Lung (tissue), 17 donors: ENCODE measurements at places on chromosomes 2 and 18. TPM values are rescaled to one million over a fixed set of nuclear protein-coding genes. Genes with fewer than 3 reads are reported as not detected.

CYRIA gene
- polyA plus RNA-seq, result 15.3 TPM

TCF7L1 gene
- polyA plus RNA-seq, result 12.3 TPM

SNTG2 gene
- 0.31 TPM for polyA plus RNA-seq

GRCh38 chr2:67667054-67667908 is 270.1 kb downstream of the ETAA1 start:
- H3K27me3 ChIP-seq, result no peaks in the 10 kb centered on the region
- no peaks in the 10 kb centered on the region for H3K36me3 ChIP-seq
- DNase-seq, result peak; percentile 9

IL36B gene
- polyA plus RNA-seq, result 0.05 TPM

ZAP70 gene
- polyA plus RNA-seq, result 8.3 TPM

DNA sequence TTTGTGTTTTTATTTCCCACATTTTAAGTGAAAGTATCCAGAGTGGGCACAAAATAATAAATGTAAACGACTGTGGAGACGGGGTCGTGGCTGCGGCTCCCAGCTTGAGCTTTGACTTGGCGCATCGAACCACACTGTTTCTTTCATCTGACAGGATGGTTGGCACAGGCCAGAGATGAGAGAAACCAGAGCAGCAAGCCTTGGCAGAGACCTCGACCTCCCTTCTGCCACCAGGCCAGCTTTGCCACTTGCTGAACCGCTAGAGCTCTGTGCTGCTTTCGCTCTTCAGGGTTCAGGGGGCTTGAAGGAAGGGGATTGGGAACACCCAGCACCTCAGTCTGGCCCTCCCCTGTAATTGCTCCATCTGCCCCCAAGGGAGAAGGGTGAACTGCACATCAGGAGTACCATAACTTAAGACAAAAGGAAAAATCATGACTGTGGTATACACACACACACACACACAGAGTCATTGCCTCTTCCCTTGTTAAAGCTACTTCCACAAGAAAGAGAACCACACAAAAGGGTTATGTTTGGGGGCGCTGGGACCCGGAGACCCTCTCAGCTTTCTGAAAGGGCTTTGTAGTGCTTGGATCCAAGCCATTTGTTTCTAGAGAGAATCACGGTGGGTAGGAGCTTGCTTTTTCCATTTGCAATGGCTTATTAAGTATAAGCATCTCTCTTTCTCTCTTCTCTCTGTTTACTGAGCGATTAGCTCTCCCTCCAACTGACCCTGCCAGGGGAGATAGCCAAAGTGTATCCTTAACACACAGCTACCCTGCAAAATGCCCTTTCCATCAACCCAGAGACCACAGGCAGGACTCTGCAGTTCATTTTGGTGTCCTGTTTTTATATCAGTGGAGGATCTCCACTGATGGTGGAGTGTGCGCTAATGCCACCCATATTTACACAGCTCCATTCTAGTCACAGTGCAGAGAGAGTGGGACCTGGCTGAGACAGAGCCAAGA is 23.0 kb downstream of the POU3F3 start:
- H3K36me3 ChIP-seq, result no peaks in the 10 kb centered on the region
- H3K4me1 ChIP-seq, result no peaks in the 10 kb centered on the region
- H3K27me3 ChIP-seq, result peaks cover 18% of the 10 kb centered on the region
- no peak overlapping the region for H3K4me3 ChIP-seq
- H3K27ac ChIP-seq, result no peak overlapping the region

CRYBA2 gene
- polyA plus RNA-seq, result not detected

TMEM17 gene
- polyA plus RNA-seq, result 2.1 TPM

DIS3L2 gene
- polyA plus RNA-seq, result 12.7 TPM

GRCh38 chr2:20557635-20558034 is 93.3 kb downstream of the HS1BP3 start:
- no peak overlapping the region for H3K4me3 ChIP-seq
- H3K4me1 ChIP-seq, result no peaks in the 10 kb centered on the region
- no peaks in the 10 kb centered on the region for H3K36me3 ChIP-seq
- no peak overlapping the region for H3K27ac ChIP-seq

MAP2 gene
- 6.5 TPM for polyA plus RNA-seq

DNA sequence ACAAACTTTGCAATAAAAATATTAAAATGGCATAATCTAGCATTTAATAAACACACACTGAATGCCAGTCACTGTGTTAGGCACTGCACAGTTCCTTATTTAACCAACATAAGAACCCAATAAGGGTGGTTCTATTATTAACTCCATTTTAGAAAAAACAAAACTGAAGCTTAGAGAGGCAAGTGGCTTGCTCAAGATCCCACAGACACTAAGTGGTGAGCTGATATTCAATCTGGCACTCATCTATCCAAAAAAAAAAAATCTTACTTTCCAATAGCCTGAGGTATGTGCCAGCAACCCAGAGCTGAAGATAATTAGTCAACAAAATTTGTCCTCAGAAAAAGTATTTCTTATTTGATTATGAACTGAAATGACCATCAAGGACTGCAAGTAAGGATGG is 799 bp downstream of the CYTIP start:
- no peaks in the 10 kb centered on the region for H3K36me3 ChIP-seq
- H3K27ac ChIP-seq, result no peak overlapping the region
- DNase-seq, result no peak
- no peak overlapping the region for H3K4me3 ChIP-seq
- peaks cover 29% of the 10 kb centered on the region for H3K4me1 ChIP-seq

DNA sequence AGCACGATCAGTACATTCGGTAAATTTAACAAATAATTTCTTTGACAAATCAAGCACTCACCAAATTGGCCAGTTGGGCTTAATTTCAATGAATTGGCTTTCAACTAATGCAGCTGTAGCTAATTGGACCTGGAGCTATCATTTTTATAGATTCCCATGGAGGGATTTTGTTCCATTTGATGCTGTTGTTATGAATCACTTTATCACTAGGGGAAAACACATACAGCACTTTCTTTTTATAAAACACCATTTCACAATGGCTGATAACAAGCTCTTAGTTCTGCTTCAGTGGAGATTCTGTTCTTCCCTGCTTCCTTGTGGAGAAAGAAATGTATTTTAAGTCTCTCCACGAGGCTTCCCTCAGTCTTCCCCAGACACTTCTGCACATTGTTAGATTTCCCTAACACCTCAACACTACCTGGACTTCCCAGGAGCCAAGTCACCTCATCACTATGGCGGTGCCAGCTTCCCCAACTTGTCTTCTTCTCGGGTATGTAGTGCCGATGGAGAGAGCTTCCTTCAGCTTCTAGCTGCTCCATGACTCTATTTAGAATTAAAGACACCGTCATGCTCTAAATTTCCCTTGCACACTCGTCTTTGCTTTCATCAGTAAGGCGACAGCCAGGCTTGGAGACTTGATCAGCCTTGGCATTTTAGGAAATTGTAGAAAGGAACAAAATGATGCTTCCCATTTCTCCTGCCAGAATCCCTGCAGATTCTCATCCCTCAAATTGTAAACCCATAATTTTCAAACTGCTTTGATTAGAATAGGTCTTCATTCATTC is 72.0 kb downstream of the INPP5D start:
- H3K4me1 ChIP-seq, result no peaks in the 10 kb centered on the region
- no peaks in the 10 kb centered on the region for H3K27me3 ChIP-seq
- DNase-seq, result no peak

SOX11 gene
- polyA plus RNA-seq, result not detected
